Left ventricle myocardium inferior (tissue), 1 donor: ENCODE measurements at places on chromosomes 16 and 17. TPM values are rescaled to one million over a fixed set of nuclear protein-coding genes. Genes with fewer than 3 reads are reported as not detected.
A peak's percentile ranks its signal among the peaks of the same experiment; 100 is the strongest.

DNA sequence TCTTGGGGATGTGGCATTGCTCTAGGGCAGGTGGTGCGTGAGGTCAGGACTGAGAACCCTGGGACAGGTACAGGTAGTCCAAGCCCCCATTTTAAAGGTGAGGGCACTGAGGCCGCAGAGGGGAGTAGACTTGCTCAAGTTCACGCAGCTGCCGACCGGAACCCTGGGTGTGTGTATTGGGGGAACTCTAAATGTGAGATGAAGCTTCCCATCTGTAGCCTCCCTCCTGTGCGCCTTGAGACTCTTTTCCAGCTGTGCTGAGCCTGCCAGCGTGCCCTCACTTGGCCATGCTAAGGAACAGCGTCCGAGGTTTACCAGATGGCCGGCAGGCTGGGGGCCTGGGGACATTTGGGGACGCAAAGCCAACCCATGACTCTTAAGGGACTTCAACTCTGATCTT, 79.0 kb upstream of the CDC42EP4 start:
- no peak for DNase-seq

DNA sequence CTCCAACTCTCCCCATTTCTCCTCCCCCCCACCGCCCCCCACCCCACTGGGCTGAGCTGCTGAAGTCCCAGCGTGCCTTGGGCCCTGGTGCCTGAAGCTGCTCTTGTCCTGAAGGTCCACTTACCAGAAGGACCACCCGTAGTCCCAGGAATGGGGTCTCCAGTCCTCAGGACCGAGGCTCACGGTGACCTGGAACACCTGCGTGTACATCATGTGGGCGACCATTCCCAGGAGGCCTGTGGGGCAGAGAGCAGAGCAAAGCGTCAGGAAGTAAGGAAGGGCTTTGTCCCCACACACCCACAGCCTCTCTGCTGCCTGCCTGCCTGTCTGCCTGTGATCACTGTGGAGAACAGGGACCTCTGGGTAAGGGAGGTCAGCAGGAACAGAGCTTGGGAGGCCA, 218.7 kb downstream of the GSG1L start:
- DNase-seq = no peak

DHRS7C gene
- 3.1 TPM for total RNA-seq

- DNase-seq = no peak
Observed at GRCh38 chr17:65987988-65988387, 203.9 kb downstream of the CEP112 start.

PERCC1 gene
- not detected for total RNA-seq

RASL10B gene
- total RNA-seq = 18.4 TPM

MAPT gene
- 28.6 TPM for total RNA-seq

DNA sequence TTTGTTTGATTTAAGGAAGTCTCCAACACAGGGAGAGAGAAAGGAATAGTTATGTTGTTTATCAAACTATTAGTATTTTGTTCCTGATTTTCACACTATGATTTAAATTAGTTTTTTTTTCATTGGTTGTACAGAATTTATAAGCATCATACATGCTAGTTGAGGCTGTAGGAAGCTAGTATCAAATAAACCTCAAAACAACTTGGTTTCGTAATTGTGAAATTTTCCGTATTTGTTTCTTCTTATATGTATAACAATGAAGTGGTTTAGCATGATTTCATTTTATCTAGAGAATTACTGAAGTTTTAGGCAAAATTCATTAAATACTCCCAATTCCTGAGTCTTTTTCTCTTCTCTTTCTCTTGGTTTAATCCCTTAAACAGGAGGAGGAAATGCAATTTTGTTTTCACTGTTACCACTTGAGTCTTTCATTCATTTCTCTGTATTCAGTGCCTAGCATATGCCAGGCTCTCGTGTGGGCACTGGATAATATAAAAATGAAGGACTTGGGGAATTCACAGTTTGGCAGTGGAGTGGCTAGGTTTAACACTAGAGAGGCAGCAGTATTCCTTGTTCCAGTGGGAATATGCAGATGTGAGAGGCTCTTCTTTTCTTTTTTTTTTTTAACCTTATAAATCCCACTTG, 1.8 kb downstream of the CYLD start:
- no peak for DNase-seq

MRPL45 gene
- total RNA-seq = 39.5 TPM

IL21R gene
- total RNA-seq = 0.05 TPM

DNA sequence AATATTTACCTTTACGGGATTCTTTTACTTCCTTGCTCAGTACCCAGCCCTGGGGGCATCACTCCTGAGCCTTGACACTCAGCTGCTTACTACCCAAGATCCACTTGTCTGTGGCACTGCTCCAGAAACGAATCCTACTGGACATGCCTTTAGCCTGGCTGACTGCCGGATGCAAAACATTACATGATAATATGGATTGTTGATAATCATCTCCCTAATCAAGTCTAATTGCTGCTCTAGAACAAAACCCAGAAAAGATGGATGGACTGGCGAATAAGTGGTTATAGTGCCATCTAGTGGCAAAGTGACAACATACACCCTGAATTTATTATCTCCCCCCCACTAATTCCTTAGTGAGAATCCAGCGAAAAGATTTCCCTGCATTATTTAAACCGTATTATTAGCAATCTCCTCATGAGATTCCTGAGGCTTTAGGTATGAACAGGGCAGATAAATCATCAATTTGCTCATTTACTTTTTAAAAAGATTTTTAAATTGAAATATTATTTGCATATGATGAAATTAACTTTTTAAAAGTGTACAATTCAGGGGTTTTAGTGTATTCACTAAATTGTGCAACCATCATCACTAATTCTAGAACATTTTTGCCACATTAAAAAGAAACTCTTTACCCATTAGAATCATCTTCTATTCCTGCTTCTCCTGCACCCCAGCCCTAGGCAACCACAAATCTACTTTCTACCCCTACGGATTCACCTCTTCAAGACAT, 61.6 kb downstream of the RGS9 start:
- no peak for DNase-seq

- peak; percentile 73 for DNase-seq
Observed at GRCh38 chr17:76696763-76697701, 13.7 kb downstream of the MXRA7 start.

CHRNE gene
- 1.5 TPM for total RNA-seq

- no peak for DNase-seq
Observed at GRCh38 chr16:8402981-8403843, 187.1 kb downstream of the TMEM114 start.

DNA sequence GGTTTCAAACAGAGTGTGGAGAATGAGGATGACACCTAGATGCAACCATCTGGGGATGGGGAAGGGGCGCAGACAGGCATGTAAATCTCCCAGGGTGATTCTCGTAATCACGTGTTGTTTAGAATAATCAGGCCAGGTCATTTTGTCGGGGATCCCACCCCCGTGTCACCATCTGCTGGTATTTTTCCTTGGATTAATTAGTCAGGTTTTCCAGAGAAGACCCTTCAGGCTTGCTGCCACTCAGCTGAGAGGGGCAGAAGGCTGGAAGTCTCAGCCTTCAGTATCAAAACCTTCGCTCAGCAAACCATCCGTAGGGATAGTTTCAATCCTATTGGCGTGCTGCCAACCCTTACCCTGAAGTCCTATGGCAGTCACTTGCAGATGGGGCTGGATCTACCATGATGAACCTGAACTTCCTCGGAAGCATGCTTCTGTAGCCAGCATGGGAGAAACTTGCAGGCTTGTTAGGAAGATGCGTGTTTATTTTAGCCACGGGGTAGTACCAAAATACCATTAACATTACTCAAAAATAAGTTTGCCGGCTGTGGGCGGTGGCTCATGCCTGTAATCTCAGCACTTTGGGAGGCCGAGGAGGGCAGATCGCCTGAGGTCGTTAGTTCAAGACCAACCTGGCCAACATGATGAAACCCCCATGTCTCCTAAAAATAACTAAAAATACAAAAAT, 7.5 kb upstream of the ADCY9 start:
- DNase-seq = no peak

- DNase-seq = peak; percentile 80
Observed at GRCh38 chr16:20611975-20612481, 35.9 kb upstream of the ACSM2B start.

DNA sequence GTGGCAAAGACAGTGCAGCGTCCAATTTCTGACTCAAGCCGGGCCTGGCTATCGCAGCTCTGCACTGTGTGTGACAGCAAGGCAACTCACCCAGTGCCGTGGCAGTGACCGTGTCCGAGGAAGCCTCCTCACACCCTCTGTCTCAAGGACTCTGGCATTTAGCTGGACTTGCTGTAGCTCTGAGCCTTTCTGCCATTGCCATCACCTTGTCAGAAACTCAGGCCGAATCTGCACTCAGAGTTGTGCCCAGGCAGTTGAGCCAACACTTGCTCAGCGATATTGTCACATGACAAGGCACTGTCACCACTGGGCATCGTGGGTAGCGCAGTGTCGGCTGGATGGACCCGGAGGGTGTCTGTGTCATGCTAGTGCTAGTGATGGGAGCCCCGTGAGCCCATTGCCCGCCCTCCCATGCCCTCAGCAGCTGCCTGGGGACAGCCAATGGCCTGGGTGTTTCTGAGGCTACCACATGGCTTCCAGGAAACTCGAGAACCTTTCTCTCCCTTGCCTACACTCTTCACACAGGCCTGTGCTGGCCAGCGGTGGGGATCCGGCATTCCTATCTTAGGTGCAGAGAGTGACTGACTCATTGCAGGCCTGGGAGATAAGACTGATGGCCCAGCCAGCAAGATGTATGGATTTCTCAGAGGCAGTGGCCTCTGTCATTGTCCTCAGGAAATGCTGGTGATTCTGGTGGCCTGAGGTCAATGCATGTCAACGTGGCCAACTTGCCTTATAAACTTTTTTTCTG, 22.1 kb upstream of the STH start:
- DNase-seq = no peak

- DNase-seq = no peak
Observed at GRCh38 chr17:79834565-79835469, 4.4 kb downstream of the CBX4 start.

- DNase-seq = no peak
Observed at GRCh38 chr17:49570540-49571242, 5.0 kb upstream of the NXPH3 start.

TP53TG3B gene
- not detected for total RNA-seq

GRCh38 chr17:66508896-66509844, 206.8 kb downstream of the PRKCA start:
- DNase-seq = no peak

DNA sequence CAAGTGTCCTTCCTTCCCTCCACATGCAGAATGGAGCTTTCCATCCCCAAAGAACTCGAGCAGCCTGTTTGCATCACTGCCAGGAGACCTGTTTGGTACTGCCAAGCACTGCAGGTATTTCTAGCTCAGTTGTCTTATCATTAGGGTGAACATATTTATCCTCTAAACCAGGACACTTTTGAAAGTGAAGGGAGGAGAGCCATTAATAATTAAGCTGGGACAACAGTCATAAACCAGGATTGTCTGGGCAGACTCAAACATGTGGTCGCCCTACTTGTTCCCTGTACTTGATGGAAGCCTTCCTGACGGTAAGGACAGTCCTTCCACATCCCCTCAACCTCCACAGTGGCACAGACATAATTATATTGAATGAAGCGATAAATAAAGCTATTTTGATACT, 67.4 kb downstream of the PRKCA start:
- no peak for DNase-seq

DNA sequence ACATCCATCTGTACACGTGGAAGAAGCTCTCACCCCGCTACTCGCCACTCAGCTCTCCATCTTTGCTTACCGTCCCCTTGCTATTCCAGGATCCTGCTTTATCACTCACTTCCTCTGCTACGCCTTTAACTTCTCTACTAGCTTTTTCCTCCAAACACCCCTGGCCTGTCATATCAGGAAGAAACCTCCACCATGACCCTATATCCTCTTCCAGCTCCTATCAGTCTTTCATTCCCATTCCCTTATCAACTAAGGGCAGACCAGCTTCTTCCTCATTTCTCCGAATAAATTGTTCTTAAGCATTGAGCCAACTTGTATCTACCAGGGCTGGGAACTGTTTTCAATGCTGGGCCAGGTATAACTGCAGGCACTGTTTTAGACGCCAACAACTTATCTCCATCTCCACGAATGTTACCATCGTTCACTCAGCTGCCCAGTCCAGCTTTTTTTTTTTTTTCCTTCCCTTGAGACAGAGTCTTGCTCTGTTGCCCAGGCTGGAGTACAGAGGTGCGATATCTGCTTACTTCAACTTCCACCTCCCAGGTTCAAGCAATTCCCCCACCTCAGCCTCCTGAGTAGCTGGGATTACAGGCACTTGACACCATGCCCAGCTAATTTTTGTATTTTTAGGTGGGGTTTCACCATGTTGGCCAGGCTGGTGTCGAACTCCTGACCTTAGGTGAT, 4.3 kb downstream of the IQCK start:
- no peak for DNase-seq

DNA sequence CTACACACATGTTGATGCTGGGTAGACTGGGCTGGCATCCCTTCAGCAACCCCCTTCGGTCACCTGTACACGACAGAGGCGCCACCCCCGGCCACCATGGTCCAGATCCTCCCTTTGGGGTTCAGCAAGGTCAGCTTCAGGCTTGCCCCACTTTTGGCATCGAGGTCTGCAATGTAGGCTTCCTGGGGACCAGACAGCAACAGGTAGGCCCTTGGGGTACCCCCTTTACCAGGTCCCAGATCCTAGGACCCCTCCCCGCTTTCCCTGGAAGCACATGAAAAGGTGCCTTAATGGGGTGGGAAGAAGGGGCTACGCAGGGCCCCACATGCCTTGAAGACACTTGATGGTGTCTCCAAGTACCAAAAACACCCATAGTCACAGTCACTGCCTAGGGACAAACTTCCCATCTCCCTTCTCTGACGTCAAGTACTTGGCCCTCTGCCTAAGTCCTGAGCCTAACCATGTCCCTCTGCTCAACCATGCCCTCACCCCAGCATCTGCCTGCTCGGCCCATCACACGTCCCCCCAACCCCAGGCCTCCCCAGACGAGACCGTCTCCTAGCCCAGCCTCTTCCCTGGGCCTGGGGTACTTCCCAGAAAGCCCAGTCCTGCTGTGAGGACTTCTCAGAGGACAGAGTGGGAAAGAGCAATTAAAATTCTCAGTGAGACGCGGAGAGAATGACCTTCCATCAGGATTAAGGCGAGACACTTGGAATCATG, 12.1 kb downstream of the ACLY start:
- DNase-seq = no peak

DNA sequence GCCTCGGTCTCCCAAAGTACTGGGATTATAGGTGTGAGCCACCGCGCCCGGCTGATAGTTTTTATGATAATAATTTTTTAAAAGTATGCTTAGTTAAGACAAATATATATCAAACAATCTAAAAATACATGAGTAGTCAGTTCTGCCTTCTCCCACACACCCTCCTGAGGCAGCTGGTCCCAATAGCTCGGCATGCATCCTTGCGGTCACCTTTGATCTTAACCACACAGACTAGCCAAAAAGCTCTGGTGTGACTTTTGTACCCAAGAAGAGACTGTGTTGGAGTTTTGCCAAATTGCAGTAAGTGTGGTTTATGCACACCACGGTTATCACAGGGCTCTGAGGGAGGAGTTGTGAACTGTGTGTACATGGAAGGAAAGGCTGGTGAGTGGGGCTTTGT, 25.6 kb downstream of the ATP6V0A1 start:
- DNase-seq = no peak
